Natural killer cell treated with Interleukin-12 subunit alpha and Interleukin-12 subunit beta and Interleukin-15 and Interleukin-18, amount 100 ng/mL, for 72 hours (primary cell): ENCODE measurements at places on chromosomes 12 and 14. TPM values are rescaled to one million over a fixed set of nuclear protein-coding genes. Genes with fewer than 3 reads are reported as not detected.

DNA sequence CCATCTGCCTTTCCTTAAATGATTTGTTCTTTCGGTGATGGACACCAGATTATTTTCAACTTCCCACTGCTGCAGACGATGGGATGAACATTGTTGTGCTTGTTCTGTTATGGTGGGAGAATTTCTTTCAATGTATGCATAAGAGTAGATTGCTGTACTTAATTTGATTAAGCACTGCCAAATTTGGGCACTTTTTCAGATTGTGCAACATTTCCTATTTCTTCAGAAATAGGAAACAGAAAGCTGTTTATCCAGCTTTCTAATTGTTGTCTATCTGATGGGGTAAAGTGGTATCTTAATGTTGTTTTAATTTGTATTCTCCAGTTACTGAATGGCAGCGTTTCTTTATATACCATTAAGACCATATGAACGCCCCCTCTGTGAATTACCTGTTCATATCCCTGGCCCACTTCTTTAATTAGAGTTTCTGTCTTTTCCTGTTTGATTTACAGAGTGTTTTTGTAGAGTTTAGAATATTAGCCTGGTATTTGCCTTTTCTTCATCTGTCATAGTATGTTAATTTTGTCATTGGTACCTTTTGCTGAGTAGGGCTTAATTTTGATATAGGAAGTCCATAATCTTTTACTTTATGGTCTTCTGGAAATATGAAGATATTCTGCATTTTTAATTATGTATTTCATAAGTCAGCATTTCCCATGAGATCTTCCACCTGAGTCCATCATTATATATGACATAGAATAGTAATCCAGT is 59.6 kb downstream of the DIP2B start:
- DNase-seq: no peak
- H3K4me3 ChIP-seq: no peak overlapping the region
- H3K36me3 ChIP-seq: no peaks in the 10 kb centered on the region
- H3K27me3 ChIP-seq: no peaks in the 10 kb centered on the region
- H3K4me1 ChIP-seq: peaks cover 30% of the 10 kb centered on the region
- no peak overlapping the region for H3K27ac ChIP-seq

DNA sequence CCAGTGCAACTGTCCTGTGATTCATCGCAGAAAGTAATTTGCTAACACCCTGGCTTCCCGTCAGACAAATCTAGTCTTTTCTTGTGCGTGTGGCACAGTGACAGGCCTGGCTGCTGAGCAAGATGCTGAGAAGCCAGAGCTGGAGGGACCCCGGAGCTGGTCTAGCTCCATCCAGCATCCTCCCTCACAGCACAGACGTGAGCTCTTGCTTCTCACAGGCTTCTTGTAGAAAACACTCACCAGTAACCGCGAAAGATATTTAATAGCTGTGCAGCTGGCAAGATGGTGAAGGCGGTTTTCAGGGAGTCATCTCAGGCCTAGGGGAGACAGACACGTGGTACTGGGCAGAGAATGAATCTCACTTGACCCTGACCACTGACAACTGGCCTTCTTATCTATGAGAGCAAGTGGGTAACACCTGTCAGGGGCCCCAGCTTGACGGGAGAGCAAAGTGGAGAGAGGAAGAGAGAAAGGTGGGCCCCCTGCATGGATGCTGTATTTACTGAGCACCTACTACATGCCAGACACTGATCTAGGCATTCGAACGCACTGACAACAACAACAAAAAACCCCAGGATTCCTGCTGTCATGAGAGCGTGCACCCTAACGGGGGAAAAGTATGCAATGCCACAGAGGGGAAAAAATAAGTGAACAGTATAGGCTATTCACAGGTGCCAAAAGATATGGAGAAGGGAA is 63.3 kb downstream of the CCDC88C start:
- DNase-seq: no peak
- H3K4me3 ChIP-seq: peak overlapping the region; percentile 85
- no peaks in the 10 kb centered on the region for H3K36me3 ChIP-seq
- H3K4me1 ChIP-seq: peaks cover 78% of the 10 kb centered on the region
- no peaks in the 10 kb centered on the region for H3K27me3 ChIP-seq

DNA sequence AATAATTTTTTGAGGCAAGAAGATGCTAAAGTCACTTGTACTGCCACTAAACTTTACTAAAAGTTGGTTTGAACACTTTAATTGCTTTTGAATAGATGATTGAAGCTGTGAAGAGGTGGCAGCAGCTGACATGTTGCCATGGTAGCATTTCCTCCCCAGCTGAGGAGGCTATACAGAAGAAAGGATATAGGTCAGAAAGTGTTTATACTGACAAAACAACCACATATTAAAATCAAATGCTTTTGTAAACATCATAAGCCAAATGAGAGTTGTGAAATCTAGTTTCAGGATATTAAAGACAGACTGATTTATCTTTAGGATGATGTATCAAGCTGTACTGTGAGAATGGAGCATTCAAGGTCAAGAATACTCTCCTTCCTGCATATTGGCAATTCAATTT is 41.7 kb downstream of the TSPAN19 start:
- H3K27ac ChIP-seq: no peak overlapping the region
- H3K4me3 ChIP-seq: no peak overlapping the region
- H3K4me1 ChIP-seq: no peaks in the 10 kb centered on the region
- H3K36me3 ChIP-seq: no peaks in the 10 kb centered on the region

DNA sequence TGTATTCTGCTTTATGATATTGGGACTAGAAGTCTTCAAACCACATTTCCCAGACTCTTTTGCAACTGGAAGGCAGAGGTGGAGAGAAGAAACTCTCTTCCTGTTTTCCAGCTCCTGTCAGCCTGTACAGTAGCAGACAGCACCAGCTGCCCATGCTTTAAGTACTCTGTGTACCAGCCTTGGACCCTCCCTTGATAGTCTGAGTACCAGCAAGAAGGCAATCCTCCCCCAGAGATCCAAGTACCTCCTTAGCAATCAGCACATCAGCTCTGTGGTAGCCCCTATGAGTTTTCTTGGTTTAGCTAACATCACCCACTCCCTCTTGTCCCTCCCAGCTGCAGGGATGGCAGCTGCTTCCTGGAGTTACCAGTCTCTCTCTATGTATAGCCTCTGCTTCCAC is 56.3 kb downstream of the STXBP6 start:
- H3K27me3 ChIP-seq: no peaks in the 10 kb centered on the region
- H3K27ac ChIP-seq: no peak overlapping the region
- no peak overlapping the region for H3K4me3 ChIP-seq

- H3K4me1 ChIP-seq: peaks cover 43% of the 10 kb centered on the region
- no peak overlapping the region for H3K4me3 ChIP-seq
- DNase-seq: no peak
- peaks cover 9% of the 10 kb centered on the region for H3K36me3 ChIP-seq
Observed at GRCh38 chr14:95497561-95498011, 18.9 kb downstream of the SYNE3 start.

DNA sequence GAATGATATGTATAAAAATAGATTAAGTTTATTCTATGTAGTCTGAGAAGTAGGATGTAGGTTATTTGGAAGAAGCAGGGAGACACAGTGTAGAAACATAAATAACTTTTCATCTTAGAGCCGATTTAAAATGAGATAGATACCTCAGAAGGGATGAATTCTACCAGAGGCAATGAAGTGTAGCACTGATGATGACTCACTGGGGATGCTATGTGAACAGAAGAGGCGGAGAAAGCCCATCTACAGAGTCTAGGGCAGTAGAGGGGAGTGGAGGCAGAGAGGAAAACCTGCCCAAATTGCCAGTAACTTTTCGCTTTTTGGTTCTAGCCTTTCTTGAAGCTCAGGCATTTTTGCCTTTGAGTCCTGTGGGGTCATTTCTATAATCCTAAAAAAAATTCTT is 451.8 kb downstream of the ATP23 start:
- H3K27ac ChIP-seq: no peak overlapping the region
- no peaks in the 10 kb centered on the region for H3K36me3 ChIP-seq
- H3K4me3 ChIP-seq: no peak overlapping the region
- H3K4me1 ChIP-seq: no peaks in the 10 kb centered on the region
- DNase-seq: no peak

- no peak overlapping the region for H3K4me3 ChIP-seq
- H3K27ac ChIP-seq: no peak overlapping the region
- no peaks in the 10 kb centered on the region for H3K27me3 ChIP-seq
- no peaks in the 10 kb centered on the region for H3K36me3 ChIP-seq
- no peak for DNase-seq
- H3K4me1 ChIP-seq: peaks cover 18% of the 10 kb centered on the region
Observed at GRCh38 chr14:35810963-35811362, 1.9 kb upstream of the RALGAPA1 start.

- H3K27ac ChIP-seq: no peak overlapping the region
- no peaks in the 10 kb centered on the region for H3K36me3 ChIP-seq
- peaks cover 14% of the 10 kb centered on the region for H3K4me1 ChIP-seq
- DNase-seq: no peak
- H3K4me3 ChIP-seq: no peak overlapping the region
Observed at GRCh38 chr14:24079491-24080141, 8.3 kb downstream of the CPNE6 start.

DNA sequence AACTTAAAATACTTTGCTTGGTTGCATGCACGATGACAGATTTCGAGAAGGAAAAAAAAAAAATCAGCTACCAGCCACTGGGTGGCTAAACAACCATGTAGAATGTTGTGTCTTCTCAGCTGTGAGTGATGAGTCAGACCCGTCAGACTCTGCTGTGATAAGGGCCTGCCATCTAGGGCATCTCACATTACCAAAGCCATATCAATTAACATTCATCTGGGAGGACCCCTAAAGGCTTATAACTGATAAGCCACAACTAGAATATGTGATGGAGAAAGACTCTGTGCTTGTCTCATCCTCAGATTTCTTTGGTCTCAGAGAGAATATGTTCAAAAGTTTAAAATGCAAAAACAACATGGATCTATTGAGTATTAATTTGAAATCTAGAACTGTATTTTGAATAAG is 111.5 kb downstream of the PAX9 start:
- H3K4me1 ChIP-seq: no peaks in the 10 kb centered on the region
- no peaks in the 10 kb centered on the region for H3K27me3 ChIP-seq
- no peak overlapping the region for H3K27ac ChIP-seq

DNA sequence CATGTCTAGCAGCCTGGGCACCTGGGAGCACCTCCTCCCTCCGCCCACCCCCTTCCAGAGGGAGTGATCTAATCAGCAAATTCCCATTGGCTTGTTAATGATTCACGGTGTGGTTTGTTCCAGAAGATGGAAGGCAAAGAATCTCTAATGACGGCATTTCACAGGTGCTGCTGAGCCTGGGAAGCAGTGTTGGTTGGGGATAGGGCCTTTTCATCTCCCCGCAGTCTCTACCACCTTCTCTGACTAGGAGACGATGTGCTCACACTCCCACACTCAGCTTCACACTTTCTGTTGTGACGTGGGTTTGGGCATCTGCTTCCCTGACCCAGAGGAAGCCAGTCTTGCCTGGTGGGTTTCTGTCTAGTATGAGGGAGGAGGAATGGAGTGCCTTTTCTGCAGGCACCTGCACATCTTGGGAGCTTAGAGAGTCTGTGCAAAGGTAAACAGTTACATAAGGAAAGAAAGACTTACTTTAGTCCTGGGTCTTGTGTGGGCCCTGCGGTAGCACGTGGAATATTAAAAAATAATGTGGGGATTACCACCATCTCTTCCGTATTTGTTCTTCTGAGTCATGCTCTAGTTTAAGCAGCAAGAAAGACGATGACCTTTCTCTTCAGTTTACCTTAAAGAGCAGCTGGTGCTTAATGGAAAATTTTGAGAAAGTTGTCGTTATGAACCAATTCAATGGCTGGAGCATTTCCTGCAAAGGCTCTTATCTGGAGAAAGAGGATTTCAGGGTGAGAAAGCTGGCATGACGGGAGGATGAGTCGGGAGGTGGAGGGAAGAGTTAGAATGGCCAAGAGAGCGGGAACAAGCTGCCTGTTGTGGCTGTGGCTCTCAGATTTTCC is 70.6 kb upstream of the ARHGAP5 start:
- no peak overlapping the region for H3K27ac ChIP-seq
- H3K27me3 ChIP-seq: peaks cover 13% of the 10 kb centered on the region
- DNase-seq: no peak
- no peaks in the 10 kb centered on the region for H3K36me3 ChIP-seq
- no peaks in the 10 kb centered on the region for H3K4me1 ChIP-seq

GRCh38 chr14:72154645-72155378 is 222.6 kb downstream of the RGS6 start:
- no peak overlapping the region for H3K27ac ChIP-seq
- H3K4me1 ChIP-seq: no peaks in the 10 kb centered on the region
- DNase-seq: no peak
- no peaks in the 10 kb centered on the region for H3K36me3 ChIP-seq
- H3K27me3 ChIP-seq: peaks cover 37% of the 10 kb centered on the region
- no peak overlapping the region for H3K4me3 ChIP-seq

GRCh38 chr14:69850086-69850735 is 29.0 kb upstream of the SMOC1 start:
- H3K27me3 ChIP-seq: peaks cover 14% of the 10 kb centered on the region
- no peaks in the 10 kb centered on the region for H3K4me1 ChIP-seq
- H3K4me3 ChIP-seq: no peak overlapping the region
- H3K27ac ChIP-seq: no peak overlapping the region

DNA sequence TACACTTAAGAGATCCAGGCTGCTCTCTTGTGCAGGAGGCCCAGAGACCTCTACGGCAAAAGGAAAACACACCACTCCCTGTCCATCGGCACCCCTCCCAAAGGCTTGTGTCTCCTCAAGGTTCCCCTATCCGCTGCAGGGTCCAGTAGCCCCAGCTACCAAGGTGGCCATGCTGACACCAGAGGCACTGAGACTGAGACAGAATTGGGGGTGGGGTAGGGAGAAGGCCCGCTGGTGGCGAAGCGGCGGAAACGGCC is 590 bp downstream of the DDIT3 start:
- peaks cover 56% of the 10 kb centered on the region for H3K4me1 ChIP-seq
- H3K4me3 ChIP-seq: peak overlapping the region; percentile 88
- peaks cover 36% of the 10 kb centered on the region for H3K36me3 ChIP-seq

- no peak for DNase-seq
- peaks cover 2% of the 10 kb centered on the region for H3K4me1 ChIP-seq
- peaks cover 5% of the 10 kb centered on the region for H3K36me3 ChIP-seq
- H3K4me3 ChIP-seq: no peak overlapping the region
- no peaks in the 10 kb centered on the region for H3K27me3 ChIP-seq
Observed at GRCh38 chr14:68862954-68863594, 70.2 kb upstream of the ZFP36L1 start.

GRCh38 chr14:103908580-103908979 is 19.7 kb upstream of the TDRD9 start:
- H3K4me1 ChIP-seq: peaks cover 17% of the 10 kb centered on the region
- no peak overlapping the region for H3K4me3 ChIP-seq
- no peak overlapping the region for H3K27ac ChIP-seq
- peaks cover 3% of the 10 kb centered on the region for H3K27me3 ChIP-seq

C12orf54 gene
- not detected for total RNA-seq

IL23A gene
- 0.84 TPM for total RNA-seq

SDSL gene
- total RNA-seq: 2.6 TPM

KRT77 gene
- not detected for total RNA-seq

CACNA1C gene
- 0.06 TPM for total RNA-seq

KRT6A gene
- total RNA-seq: not detected
